ENCODE measurements at places on chromosomes 11 and 22. TPM values are rescaled to one million over a fixed set of nuclear protein-coding genes. Genes with fewer than 3 reads are reported as not detected.

Gene SHANK3
- total RNA-seq = 8.4 TPM

Gene KRTAP5-9
- total RNA-seq = not detected

Gene IFITM10
- 0.77 TPM for total RNA-seq

DNA sequence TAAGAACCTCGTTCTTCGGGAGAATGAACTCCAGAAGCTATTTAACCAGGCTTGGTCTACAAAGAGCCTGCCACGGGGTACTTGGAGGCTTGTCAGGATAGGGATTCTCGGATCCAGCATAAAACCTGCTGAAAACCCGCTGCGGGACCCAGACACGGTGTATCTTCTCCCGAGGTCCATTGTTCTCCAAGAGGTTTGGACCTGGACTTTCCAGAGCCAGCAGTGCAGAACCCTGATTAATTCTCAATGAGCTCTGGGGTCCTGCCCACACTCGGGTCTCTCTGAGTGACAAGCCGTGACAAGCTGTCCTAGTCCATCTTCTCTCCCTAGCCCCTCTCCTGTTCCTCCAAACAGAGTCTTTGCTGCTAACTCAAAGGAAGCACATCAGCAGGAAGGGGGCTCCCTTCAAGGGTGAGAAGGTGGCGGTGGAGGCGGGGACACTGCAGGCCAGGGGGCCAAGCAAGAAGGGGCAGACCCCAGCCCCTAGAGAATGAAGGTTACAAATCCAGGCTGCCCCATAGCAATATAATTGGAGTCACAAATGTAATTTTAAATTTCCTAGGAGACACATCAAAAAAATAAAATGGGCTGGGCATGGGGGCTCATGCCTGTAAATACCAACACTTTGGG is 12.2 kb downstream of the SHANK2 start:
- no peak for DNase-seq

Gene PIM3
- total RNA-seq = 43.4 TPM

GRCh38 chr22:29951791-29952413 is 68.9 kb downstream of the MTMR3 start:
- no peak for DNase-seq

- DNase-seq = no peak
Measured at GRCh38 chr11:119608781-119609180, 120.2 kb downstream of the NECTIN1 start.

Gene F2
- total RNA-seq = not detected

Gene GAB4
- not detected for total RNA-seq

Gene ASPHD2
- 8.5 TPM for total RNA-seq

Gene C11orf87
- total RNA-seq = 0.11 TPM

GRCh38 chr11:74438681-74439080 is 28.7 kb downstream of the KCNE3 start:
- no peak for DNase-seq

GRCh38 chr11:106480581-106481190 is 403.2 kb downstream of the AASDHPPT start:
- DNase-seq = no peak

DNA sequence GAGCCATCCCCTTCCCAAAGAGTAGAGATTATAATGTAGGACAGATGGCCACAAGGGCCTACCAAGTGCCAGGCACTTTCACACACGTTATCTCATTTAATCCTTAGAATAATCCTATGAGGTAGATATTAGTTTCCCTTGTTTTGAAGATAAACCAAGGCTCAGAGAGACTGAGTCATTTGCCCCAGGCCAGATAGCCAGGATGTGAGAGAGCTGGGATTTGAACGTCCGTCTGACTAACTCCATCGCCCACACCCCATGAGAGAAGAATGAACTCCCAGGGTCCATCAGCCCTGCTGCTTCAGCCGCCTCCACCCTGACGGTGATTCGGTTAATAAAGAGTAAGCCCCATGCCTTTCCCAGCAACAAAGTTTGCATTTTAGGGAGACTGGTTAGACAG is 10.7 kb downstream of the PRG3 start:
- no peak for DNase-seq

Gene ACRV1
- not detected for total RNA-seq

- DNase-seq = no peak
Measured at GRCh38 chr22:19840059-19840458, 14.6 kb downstream of the GNB1L start.

GRCh38 chr11:75565221-75565814 is 3.3 kb downstream of the SERPINH1 start:
- DNase-seq = peak; percentile 51

- DNase-seq = no peak
Measured at GRCh38 chr11:86176165-86176884, 68.2 kb upstream of the EED start.

GRCh38 chr11:64018310-64018709 is 17.4 kb upstream of the FLRT1 start:
- DNase-seq = no peak

DNA sequence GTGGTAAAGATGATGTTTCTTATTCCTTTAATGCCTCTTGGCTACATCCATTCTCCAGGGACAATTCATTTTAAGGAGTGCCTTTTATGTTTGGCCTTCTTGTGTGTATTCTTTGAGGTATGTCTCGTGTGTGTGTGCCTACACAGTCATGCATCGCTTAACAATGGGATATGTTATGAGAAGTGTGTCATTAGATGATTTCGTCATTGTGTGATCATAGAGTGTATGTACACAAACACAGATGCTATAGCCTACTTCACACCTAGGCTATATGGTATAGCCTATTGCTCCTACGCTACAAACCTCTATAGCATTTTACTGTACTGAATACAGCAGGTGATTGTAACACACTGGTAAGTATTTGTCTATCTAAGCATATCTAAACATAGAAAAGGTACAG is 23.0 kb downstream of the ZNF202 start:
- DNase-seq = no peak

DNA sequence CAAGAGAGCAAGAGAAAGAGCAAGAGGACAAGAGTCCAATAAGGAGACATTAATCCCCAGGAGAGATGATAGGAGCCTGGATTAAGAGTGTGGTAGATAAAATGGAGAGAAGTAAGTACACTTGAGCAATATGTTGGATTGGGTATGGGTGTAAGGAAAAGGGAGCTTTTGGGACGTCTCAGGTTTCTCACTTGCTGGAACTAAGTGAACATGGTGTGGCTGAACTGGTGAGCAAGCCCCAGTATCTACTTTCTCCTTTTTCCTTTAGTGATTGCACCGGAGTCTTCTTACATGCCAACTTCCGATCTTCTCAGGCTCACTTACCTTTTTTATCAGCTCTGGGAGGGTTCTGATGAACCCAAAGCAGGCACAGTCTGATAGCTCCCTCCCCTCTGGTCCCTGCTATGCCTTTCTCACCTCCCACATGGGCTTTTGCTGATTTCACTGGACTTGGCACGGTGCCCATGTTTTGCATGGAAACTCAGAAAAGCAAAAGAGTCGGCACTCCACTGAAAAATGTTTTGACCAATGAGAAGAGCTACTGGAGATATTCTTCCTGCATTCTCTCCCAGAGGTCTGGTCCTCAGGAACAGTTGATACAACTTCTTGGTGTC is 14.5 kb upstream of the APLNR start:
- no peak for DNase-seq

GRCh38 chr11:128297091-128297651 is 290.2 kb downstream of the ETS1 start:
- DNase-seq = no peak

Gene CABP4
- not detected for total RNA-seq

DNA sequence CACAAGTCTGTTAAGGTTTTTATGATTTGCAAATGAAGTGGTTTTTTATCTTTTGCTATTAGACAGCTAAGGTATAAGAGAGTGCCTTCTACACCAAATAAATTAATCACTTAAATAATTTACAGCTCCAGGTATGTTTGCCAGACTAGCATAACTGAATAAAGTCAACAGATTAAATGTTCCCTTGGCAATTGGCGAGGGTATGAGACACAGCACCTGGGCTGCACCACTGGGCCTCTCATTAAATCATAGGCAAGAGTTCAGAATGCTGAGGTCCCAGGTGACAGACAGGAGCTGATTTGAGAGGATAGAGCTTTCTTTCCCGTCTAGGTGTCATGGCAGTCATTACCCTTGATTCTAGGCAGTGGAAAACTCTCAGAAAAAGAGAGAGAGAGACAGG is 62.6 kb upstream of the WT1 start:
- DNase-seq = no peak

GRCh38 chr11:5288906-5289550 is 12.7 kb downstream of the OR51B4 start:
- no peak for DNase-seq

Gene EXPH5
- 3.1 TPM for total RNA-seq

DNA sequence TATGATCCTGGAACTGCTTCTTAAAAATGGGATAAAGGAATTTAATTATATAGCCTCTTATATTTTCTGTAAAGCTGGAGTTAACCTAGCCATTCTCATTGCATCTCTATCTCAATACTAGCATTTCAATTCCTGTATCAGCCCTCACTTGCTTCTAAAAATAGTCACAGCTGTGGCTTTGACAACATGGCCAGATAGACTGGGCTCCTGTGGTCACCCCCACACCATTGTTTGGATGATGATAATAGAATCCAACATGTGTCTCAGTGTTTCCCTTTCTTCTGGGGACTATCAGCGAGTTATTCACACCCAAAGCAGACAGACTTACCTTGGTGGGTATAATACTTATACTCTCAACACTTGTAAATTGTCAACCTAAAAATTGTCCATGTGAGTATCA is 6.9 kb downstream of the VWA5A start:
- no peak for DNase-seq

DNA sequence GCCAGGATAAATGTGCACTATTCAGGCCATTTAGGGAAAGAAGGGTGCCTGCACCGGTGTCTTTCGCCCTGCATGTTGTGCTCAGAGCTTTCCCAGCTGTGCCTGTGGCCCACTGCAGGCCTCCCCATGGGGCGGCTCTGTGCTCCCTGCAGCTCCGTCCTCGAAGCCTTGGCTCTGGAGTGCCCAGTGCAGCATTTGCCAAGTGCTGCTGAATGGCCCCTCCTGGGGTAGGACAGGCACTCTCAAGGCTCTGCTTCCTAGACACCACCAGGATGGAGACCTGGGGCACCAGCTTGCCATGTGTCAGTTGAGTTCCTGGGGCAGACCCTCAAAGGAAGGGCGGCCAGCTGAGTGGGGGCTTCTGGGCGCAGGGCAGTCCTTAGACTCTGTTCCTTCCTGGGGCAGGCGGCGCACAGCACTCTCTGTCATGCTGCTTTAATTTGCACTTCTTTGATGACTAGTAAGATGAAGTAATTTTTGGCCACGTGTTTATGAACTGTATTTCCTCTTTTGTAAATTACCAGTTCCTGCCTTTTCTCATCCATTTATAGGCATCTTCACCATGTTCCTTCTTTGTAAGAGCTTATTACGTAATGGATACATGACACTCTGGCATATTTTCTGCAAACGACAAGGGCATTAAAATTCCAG is 32.1 kb upstream of the GNB1L start:
- DNase-seq = no peak

GRCh38 chr22:35475545-35475944 is 65.1 kb upstream of the RASD2 start:
- no peak for DNase-seq

DNA sequence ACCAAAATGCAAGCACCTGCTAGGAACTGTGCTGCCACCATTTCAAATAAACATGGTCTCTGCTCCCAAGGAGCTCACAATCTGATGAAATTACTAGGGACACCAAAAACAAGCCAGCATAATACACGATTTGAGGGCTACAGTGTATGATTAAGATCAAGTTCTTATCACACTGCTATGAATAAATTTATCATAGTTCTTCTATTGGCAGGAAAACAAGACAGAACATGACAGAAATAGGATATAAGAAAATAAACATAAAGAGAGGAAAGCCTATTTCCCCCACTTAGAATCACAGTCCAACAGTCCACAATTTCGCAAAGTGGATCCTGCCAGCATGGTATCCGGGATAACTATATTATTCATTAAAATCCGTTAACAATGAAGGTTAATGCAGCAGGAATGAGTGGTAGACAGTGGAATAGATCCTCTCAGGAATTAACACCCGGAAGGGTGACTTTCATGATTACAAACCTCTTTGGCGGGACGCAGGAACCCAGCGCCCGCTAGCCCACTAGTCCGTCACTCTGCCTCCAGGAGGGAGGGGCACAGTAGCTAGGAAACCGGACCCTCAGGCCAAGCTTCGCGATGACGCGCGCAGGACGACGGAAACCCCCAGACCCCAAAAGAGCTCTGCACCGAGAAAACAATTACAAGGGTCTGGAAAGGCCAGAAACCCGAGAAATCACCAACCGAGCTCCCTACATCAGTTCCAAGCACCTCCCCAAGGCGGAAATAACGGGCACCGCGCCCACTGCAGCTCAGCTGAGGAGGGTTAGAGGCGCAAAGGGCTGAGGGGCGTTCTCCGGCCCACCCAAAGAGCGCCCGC is 607 bp downstream of the CCDC82 start:
- DNase-seq = no peak

GRCh38 chr22:44314425-44315067 is 1.8 kb upstream of the SHISAL1 start:
- no peak for DNase-seq

Data from H9 (cell line).